ENCODE measurements at places on chromosomes 5 and 9.
A peak's percentile ranks its signal among the peaks of the same experiment; 100 is the strongest.

GRCh38 chr5:14790911-14791310 is 80.7 kb downstream of the ANKH start:
- DNase-seq = no peak

- DNase-seq = no peak
Measured at GRCh38 chr5:57175551-57176309, 1.9 kb downstream of the GPBP1 start.

DNA sequence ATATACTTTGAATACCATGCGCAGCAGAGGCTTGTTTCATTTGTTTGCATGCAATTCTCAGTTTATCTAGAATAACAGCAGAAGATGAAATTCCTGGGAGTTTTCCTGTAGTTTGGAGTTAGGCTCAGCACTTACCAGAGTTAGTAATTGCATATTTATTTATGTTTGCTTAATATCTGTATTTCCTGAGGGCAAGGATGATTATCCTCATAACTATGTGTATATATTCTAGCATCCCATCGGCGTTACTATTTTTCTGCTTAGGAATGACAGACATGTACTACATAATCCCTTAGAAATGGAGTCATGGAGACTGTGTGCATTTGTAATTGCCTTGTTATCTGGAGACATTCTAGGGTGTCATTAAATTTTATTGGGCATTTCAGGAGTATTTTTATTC is 1184.8 kb downstream of the DTWD2 start:
- peak; percentile 73 for DNase-seq

GRCh38 chr5:17619354-17619753 is 9.2 kb downstream of the TAF11L12 start:
- DNase-seq = no peak

DNA sequence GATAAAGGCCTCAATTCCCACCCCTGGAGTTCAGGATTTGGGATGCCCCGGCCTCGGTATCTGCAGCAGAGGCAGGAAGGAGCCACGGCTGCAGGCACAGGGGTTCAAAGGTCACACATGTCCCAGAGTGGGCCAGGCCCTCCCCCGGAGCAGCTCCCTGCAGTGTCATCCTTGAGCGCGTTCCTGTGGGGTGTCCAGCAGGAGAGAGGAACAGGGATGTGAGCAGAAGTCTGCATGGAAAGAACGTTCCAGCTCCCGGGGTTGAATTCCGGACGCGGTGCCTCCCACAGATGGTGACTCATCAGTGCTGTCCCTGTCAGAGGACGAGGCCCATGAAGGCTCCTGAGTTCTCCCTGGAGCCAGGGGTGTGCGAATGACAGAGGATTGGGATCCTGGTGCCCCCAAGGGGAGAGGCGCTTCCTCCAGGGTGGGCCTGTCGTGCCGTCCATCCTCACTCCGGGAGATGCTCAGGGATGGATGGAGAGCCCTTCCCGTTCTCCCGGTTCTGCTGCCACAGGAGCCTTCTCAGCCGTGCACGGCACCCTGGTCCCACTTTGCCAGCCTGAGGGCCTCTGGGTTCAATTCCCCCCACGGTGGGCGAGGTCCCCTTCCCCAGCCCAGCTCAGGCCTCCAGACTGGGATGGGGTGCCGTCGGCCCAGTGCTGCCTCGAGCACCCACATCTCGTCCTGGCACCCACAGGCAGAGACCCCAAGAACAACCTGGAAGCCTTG is 3.1 kb downstream of the LCN1 start:
- DNase-seq = peak; percentile 29

DNA sequence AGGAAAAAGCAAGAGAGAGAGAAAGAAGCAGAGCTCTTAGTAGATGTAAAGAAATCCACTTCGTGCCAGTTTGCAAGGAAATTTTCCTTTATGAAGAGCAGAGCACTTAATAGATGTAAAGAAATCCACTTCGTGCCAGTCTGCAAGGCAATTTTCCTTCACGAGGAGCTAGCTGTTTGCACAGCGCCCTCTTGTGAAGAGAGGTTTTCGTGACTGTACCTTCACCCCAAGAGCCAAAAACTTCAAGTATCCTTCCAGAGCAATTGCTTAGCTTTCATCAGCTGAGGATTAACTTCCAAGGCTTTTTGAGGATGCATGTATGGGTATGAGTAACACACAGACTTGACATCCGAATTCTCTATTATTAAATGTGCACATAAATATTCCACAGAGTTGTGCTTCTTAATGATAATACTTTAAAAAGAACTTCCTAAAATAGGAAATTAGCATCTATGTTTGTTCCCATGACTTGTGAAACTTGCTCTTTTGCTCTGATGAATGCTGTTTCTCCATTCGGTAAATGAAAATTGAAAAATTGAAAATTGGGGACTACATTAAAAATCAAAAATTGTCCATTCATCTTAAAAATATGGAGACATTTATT is 525.6 kb downstream of the PDE4D start:
- peak; percentile 57 for DNase-seq

- peak; percentile 57 for DNase-seq
Measured at GRCh38 chr5:172455511-172456061, 1.3 kb upstream of the SH3PXD2B start.

- DNase-seq = no peak
Measured at GRCh38 chr9:130451004-130451390, 6.2 kb downstream of the ASS1 start.

DNA sequence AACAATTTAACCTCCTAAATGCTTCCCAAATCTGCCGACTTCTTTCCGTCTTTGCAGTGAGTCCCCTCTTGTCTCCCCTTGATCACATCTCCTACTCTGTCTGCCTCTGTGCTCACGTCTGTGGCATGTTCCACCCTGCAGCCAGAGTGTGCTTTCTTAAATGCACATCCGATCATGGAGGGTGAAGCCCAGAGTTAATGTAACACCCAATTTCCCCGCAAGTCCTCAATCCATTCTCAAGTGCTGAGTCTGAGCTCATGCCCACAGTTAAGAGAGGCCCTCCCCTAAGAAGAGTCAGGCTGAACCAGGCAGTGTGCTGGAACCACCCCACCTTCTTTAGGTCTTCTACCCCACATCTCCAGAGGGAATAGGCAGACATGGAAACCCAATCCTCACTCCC is 164.8 kb downstream of the EPB41L4A start:
- DNase-seq = no peak

GRCh38 chr5:56306433-56307150 is 73.5 kb upstream of the ANKRD55 start:
- DNase-seq = no peak

DNA sequence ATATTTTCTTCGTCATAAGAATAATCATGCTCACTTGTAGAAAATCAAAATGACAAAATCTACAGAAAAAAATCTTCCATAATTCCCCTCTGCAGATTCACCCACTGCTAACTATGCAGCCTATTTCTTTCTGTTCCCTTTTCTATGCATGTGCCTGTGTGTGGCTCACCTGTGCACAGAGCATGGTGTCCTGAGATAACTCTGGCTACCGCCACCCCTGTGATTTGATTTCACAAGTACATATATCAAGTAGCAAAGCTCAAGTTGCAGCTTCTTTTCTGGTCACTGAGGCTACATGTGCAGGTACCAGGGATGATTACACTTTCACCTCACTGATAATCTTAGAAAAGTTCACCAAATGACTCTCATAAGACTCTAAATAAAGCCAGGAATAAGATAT is 18.4 kb upstream of the ISCA1 start:
- no peak for DNase-seq

GRCh38 chr5:776862-777711 is 7.4 kb downstream of the ZDHHC11B start:
- no peak for DNase-seq

- no peak for DNase-seq
Measured at GRCh38 chr9:74284581-74285450, 212.3 kb upstream of the RORB start.

DNA sequence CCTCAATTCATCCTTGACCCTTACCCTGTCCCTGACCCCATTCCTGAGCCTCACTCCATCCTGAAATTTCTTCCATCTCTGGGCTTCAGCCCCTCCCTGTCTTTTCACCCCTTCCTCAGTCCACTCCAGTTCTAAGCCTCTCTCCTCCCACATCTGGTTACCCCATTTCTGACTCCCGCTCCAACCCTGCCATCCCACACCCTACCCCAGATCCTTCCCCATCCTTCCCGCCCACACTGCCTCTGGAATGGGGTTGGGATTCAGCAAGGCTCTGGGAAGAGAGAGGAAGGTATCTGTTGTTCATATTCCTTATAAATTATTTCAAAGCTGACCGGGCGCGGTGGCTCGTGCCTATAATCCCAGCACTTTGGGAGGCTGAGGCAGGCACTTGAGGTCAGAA is 29.9 kb upstream of the MVB12B start:
- DNase-seq = no peak

- peak; percentile 3 for DNase-seq
Measured at GRCh38 chr5:35229076-35230037, 930 bp downstream of the PRLR start.

DNA sequence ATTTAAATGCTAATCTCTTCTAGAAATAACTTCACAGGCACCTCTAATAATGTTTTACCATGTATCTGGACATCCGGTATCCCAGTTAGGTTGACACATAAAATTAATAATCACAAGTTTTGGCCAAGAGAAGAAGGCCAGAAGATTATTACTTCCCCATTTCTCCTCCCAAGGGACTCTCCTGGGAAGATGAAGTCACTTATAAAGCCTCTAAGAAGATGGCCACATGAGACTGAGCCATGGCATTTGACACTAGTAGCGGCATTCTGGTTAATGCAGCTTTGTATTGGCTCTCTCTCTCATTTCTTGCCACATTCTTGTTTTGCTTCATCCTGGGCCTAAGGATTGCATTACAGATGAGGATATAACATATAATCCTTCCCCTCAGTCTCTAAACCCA is 34.5 kb upstream of the RASA1 start:
- no peak for DNase-seq

GRCh38 chr5:126066836-126067235 is 356.4 kb upstream of the GRAMD2B start:
- DNase-seq = peak; percentile 27

DNA sequence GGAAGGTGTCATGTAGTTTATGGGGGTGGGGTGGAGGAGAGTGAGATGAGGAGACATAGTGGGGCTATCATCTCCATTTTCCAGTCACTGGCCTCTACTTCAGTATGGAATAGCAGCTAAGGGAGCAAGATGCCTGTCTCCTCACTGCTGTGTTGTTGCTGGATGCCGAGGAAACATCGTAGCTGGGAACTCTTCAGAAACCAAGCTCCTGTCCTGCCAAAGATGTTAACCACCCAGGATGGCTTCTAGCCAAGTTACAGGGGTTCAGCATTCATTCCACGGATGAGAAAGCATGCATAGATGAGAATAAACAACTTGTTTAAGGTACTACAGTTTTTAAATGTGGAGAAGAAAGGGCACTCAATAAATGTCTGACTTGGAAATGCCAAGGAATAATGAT is 226.5 kb downstream of the ASTN2 start:
- no peak for DNase-seq

DNA sequence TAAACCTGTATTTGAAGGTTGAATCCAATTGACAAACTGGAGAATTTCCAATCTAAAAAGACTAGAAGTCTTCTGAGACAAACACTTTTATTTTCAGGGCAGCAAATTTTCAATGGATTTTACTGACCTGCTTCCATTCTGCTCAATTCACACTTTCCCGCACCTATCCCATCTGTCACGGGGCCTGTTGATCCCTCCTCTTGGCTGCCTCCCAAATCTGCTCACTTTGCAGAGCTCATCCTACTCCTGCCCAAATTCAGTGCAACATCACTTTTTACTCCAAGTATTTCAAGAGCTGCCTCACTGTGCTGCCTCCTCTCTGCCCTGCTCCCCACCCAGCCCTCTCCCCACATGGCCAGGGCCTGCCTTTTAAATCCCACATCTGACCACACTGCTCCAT is 35.1 kb downstream of the GOLM1 start:
- no peak for DNase-seq

DNA sequence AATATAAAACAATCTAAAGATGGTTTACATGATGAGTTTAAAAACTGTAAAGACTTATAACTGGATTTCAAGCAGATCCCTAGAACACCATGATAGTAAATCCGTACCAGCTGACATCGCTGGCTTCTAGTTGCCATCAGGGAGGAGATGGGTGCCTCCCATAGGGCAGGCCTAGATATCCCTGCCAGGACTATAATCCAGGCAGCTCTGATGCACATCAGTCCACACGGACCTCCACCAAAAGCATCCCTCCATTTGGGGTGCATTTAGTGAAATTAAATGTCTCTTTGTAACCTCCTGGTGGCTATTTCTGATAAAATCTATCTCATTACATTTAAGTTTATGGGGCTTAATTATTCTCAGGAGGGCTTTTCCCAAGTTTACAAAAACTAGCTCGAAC is 45.8 kb downstream of the RETREG1 start:
- DNase-seq = no peak

- DNase-seq = no peak
Measured at GRCh38 chr5:176892663-176893062, 6.5 kb downstream of the HK3 start.

GRCh38 chr9:124618476-124618875 is 111.3 kb upstream of the NR5A1 start:
- no peak for DNase-seq

DNA sequence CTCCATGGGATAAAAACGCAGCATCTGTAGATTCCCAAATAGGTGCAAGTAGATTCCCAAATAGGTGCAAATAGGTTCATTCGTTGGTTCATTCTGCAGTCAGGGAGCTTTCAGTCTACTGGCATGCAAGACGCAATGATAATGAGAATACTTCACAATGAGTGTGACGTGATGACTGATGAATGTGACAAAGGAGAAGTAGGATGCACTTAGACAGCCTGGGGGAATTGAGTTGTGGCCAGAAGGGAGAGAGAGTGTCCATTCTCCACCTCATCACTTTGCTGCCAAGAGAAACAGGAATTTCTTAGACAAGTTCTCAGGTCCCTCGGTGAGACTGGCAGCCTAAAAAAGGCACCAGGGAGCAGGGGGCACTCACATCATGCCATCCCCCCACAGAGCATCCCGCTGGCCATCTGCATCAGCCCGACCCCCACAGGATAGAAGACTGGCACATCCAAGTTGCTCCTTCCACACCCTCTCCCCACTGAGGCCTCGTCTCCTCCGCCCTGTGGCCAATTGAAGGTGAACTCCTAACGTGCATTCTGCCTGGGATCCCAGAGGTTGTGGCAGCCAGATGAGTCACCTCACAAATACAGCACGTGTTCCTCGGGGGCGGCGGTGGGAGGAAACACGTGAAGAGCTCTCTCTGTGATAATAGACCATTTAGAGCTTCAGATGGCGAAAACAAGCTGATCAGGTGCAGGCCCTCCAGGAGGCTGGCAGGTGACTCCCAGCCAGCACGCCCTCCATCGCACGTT is 19.9 kb upstream of the KCNIP1 start:
- no peak for DNase-seq

All from foreskin fibroblast (primary cell).